Hematopoietic multipotent progenitor cell treated with erythropoietin and hydrocortisone succinate and interleukin-3 and kit ligand, for 6 days (in vitro differentiated cells): ENCODE measurements at places on chromosomes 3 and 15.

DNA sequence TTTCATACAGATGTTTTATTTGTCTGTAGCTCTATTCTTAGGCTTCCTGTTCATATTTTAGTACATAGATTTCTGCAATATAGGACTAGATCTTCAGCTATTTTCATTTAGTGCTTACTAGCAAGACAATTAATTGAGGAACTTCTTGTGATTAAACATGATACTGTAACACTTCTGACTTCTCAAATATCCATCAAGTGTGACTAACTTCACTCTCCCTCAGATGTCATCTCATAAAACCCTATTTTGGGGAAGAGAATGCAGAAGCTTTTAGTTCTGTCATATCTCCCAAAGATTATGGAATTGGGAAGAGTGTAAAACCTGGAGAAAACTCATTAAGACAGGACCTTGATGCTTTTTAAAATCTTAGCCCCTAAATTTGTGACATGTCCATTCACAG, 28.6 kb upstream of the GOLIM4 start:
- no peak for DNase-seq

GRCh38 chr15:99051308-99051707, 43.7 kb upstream of the PGPEP1L start:
- DNase-seq, result no peak

- no peak for DNase-seq
These were observed 25.3 kb downstream of the LPP start for GRCh38 chr3:188179006-188179966.

GRCh38 chr3:32493437-32494414, 8.9 kb downstream of the CMTM6 start:
- no peak for DNase-seq
